MV-4-11 (cell line): ENCODE measurements at places on chromosomes 2 and 18.
A peak's percentile ranks its signal among the peaks of the same experiment; 100 is the strongest.

- no peak for DNase-seq
Observed at GRCh38 chr18:3529077-3529476, 79.1 kb downstream of the TGIF1 start.

DNA sequence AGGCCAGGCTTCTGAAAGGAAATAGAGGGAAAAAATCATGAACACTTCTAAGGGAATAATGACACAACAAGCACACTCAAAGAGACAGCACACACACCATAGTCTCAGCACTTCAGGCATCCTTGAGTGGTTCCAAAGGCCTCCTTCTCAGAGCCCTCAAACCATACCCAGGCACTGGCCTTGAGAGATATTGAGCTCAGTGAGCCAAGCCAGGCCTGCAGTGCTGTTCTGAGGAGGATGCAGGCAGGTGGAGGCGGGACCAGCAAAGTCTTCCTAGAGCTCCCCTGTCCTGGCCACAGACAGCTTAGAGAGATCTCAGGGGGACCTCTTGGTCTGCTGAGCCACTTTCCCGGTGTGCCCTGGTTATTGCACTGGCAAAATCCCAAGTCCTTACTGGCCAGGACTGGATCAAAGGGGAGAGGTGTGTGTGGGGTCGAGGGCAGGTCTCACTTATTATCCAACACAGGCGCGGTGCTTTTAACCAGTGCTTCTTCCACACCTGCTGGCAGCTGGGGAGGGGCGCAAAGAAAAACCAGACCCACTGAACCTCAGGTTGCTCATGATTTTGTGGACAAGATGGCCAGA is 86.8 kb upstream of the HAAO start:
- DNase-seq, result no peak

DNA sequence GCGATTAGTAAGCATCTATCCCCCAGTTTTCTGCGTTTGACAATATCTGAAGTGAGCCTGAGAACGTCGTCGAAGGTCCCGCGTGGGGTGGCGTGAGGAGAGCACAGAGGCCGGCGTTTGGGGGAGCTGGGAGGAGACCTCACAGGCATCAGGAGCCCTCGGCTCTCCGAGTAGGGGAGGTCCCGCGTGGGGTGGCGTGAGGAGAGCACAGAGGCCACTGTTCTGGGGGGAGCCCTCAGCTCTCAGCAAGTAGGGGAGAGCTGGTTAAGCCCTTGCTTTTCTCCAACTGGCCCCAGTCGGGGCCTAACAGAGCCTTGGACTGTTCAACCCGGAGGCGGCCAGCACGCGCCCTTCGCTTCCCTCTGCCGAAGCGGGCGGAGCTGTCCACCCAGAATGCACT is 134.3 kb downstream of the NFATC1 start:
- no peak for DNase-seq

DNA sequence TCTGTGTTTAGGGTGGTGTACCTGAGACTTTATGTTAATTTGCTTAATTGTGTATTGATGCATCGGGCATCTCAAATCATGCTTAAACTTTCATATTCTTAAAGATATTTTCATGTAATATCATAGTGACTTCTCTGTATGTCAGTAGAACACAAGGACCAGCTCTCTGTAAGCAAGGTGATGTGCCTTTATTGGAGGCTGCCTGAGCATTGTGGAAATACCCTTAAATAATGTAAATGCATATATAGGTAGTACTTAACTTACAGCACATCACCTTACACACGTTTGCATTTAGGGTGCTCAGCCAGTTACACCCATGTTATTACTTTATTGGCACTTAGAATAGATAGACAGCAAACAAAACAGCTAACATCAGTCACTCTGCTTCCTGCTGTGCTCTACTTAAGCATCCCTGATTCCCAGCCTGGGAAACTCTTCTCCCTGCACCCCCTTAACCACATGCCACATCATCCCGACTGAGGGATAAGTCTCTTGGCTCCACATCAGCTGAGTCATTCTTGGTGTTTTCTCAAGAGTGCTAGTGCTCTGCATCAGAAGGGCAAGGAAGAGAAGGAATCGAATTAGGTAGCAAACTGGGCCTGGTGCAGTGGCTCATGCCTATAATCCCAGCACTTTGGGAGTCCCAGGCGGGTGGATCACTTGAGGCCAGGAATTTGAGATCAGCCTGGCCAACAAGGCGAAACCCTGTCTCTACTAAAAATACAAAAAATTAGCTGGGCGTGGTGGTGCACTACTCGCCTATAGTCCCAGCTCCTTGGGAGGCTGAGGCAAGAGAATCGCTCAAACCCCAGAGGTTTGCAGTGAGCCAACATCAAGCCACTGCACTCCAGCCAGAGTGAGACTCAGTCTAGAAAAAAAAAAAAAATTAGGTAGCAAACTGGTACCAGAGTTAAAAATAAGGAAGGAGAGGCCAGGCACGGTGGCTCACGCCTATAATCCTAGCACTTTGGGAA is 108.7 kb downstream of the MAP3K20 start:
- no peak for DNase-seq

- peak; percentile 12 for DNase-seq
Observed at GRCh38 chr18:24153397-24153796, 14.5 kb downstream of the CABYR start.

GRCh38 chr2:81163583-81163982 is 859.0 kb upstream of the LRRTM1 start:
- no peak for DNase-seq

DNA sequence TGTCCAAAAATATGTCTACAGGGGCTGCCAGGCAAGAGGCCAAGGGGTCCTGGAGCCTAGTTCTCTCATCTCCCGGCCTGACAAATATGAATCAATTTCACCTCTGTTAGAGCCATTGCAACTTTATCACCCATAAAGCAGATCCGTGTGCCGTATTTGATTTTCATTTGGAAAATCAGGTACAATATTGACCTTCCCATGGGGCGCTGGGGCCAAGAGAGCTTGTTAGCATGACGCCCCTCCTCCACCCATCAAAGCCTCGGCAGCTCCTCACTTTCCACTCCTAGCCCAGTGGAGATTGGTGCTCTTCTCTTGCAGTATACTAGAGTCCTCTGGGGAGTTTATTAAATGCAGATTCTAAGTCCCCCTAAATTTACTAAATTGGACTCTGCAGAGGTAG is 96.8 kb downstream of the CAPN13 start:
- no peak for DNase-seq

GRCh38 chr2:142822190-142822589 is 55.3 kb upstream of the KYNU start:
- no peak for DNase-seq

GRCh38 chr2:132496555-132496954 is 80.0 kb downstream of the GPR39 start:
- DNase-seq, result no peak

GRCh38 chr18:44796429-44797428 is 116.0 kb downstream of the SETBP1 start:
- no peak for DNase-seq

DNA sequence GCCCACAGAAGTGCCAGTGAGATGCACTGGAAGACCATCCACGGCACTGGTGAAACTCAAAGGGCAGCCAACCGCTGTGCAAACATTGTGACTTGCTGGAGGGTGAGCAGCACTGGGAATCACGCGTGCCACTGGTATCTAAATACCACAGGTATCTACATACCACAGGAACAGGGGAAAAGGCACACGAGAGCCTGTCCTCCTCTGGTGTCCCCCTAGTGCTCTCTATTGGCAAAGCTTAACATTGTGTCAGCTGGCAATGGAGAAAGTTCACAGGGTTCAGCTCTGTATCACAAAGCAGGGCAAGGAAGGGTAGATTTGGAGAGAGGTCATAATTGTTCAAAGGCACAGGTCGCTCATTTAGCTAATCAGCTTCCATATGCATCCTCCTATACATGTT is 12.6 kb upstream of the SEC11C start:
- DNase-seq, result no peak

- no peak for DNase-seq
Observed at GRCh38 chr2:200345975-200346374, 39.5 kb downstream of the SPATS2L start.

DNA sequence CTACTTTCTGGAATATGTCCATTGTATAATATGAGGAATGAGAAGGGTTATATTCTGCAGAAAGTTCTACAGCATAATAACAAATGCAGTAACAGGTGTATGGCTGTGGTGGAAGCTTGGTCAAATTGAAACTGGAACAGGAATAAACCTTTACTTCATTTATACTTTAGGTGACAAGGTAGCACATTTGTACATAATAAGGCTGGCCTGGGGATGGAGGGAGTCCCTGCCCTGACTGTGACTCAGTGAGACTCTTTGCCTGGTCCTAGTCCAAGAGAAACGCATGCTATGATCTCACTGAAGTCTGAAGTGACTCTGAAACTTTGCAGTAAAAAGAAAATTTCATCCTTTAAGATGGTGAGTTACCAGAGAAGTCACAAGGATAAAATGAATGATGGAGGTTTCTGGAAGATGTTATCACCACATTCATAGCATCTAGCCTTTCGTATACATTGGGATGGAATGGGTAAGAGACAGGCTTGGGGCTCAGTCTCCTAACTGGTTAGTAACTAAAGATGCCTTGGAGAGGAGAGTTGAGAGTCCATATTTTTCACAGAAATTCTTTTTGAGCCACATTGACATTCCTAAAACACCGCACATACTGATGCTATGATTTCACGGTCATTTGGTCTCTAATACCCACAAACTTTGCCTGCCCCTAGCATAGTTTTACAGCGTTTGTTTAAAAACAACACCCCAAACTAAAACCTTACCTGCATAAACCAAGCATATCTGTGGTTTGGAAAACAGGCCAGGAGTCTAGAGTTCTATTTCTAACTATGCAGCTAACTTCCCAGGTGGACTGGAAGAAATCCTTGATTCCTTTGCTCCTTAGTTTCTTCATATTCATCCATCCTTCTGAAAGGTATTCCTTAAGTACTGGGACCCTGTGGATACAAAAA is 42.4 kb upstream of the NABP1 start:
- DNase-seq, result no peak

DNA sequence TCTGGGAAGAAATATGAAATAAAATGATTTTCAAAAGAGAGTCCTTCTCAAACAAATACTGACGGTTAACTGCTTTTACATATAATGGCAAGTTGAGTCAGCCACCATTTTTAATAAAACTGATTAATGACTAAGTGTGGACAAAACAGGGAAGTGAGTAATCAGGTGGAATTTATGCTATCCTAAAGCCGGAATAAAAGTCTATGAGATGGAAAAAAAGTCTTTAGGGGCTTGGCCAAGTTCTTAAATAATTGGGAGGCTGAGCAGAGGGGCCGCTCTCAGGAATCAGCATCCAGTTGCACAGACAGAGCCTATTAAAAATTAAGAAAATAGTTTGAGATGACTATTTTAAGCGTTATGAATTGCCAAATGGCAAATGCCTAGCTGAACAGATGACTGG is 58.6 kb upstream of the AFF3 start:
- DNase-seq, result no peak

DNA sequence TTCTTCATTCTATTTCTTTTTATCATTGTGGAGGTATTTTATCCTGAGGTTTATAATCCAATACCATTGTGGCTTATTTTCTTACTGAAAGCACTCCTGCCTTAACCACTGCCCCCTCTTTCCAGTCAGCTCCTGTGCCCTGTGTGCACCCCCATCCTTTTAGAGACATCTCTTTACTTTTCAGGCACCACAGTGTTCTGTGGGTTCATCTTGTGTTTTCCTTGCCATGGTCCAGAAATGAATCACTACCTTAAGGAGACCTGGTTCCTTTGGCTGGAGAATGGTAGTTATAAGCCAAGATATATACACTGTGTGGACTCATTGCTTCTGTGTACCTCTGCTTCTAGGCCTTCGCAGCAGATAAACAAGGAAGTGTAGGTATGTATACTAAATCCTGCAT is 278.3 kb downstream of the PTGR3 start:
- no peak for DNase-seq

DNA sequence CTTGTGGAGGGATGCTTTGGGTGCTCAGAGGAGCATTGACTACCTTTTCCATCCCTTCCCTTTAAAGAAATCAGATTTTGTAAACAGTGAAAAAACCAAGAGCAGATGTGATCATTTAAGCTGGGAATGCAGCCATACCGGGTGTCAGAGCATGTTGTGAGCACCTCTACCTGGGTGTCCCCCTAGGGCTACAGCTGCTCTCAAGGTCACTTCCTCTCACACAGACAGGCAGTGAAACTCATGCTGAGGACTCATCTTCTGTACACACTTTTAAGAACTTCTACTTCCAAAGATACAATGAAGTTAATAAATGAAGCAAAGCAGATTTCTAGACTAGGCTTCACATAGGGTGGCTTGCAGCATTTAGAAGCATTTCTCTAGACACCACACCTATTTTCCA is 48.4 kb upstream of the FRZB start:
- no peak for DNase-seq

DNA sequence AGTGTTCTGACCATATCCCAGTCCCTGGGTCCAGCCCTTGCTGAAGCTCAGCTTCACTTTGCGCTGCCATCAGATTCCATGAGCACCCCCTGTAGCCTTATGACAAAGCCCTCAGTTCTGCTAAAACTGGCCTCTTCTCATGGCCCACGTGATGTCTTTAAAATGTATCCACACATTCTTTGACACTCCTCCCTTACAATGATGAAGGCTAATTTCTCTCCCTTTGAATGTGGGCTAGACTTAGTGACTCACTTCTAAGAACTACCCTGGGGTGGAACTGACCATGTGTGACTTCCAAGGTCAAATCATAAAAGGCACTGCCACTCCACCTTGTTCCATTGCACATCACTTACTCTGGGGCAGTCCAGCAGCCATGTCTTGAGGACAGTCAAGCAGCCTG is 45.4 kb upstream of the GORASP2 start:
- no peak for DNase-seq

GRCh38 chr2:21041943-21042707 is 1.7 kb downstream of the APOB start:
- no peak for DNase-seq

GRCh38 chr2:166932032-166932431 is 43.8 kb downstream of the XIRP2 start:
- DNase-seq, result no peak

- no peak for DNase-seq
Observed at GRCh38 chr2:25293145-25293544, 48.6 kb downstream of the DNMT3A start.

- DNase-seq, result no peak
Observed at GRCh38 chr2:45102141-45102540, 92.9 kb upstream of the SIX2 start.

DNA sequence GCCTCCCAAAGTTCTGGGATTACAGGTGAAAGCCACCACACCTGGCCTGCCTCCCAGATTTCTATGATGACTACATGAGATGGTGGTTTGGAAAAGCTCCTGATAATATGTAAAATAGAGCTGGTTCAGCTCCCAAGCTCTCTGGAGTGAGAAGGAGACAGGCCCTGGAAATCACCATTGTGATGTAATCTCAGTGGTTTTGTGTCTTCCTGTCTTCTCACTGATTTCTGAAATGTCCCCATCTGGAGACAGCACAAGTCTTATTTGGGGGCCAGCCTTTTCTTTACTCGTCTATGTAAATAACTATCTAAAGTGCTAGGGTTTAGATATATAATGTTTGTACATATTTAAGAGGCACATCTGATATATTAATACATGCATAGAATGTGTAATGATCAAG is 64.0 kb downstream of the CCNT2 start:
- DNase-seq, result peak; percentile 25

- no peak for DNase-seq
Observed at GRCh38 chr18:70620837-70621612, 332.2 kb downstream of the SOCS6 start.

GRCh38 chr2:219744600-219744999 is 117.2 kb downstream of the SLC4A3 start:
- DNase-seq, result no peak
